Endothelial cell of umbilical vein (primary cell): ENCODE measurements at places on chromosomes 5 and 9. TPM values are rescaled to one million over a fixed set of nuclear protein-coding genes. Genes with fewer than 3 reads are reported as not detected.

DNA sequence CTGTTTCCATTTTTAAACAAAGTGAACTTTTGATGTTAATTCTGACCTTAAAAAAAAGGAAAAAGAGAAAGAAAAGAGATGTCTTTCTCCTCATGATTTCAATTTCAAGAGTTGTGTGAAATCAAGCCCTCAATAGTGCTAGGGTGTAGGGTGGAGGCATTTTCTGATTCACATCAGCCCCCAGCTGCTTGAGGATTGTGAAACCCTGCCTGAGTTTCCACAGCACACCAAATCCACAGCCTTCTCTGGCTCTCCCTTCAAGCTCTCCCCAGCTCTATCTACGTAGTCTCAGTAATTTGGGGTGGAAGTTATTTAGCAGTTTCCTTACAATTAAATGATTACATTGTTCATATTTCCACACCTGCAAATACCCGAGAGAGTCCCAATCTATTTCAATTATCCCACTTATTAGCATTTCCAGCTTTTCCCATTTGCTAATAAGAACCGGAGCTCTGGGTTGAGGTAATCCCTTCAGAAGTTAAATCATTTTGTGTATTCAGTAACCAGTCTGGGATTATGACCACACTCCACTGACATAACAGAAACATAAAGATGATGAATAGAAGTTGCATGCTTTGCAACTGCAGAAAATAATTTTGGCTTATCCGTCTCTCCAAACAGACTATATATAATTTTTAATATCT, 54.9 kb downstream of the MTX3 start:
- no peak for DNase-seq

DNA sequence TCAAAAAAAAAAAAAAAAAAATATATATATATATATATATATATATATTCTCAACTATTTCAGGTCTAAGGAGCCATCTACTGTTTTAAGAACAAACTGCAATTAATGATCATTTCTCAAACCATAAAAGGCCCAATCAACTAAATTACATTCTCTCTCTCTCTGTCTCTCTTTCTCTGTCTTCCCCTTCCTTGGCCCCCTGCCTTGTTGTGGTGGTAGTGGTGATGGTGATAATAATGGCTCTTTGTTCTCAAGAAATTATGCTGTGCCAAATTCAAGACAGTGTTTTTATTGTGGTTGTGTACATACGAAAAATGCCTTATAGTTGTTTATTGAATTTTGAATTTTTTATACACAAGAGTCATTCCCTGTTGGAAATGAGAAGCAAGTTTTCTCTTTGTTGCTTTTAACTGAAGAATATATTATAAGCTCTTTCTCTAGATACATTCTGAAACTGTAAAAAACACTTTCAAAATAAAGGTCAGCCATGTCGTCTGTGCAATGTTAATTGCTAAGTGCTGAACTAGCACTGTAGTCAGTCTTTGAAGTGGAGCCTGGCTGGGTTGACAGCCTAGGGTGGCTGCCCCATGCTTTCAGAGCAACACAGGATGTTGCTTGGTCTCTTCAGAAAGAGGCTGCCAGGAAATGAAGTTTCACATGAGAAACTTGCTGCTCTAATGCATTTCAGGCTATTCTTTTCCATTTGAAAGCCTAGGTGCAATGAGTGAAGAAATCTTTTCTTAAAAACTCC, 96.0 kb downstream of the HINT1 start:
- DNase-seq, result no peak

- DNase-seq, result no peak
These were observed 399.6 kb upstream of the IRX1 start for GRCh38 chr5:3195994-3196393.

DNA sequence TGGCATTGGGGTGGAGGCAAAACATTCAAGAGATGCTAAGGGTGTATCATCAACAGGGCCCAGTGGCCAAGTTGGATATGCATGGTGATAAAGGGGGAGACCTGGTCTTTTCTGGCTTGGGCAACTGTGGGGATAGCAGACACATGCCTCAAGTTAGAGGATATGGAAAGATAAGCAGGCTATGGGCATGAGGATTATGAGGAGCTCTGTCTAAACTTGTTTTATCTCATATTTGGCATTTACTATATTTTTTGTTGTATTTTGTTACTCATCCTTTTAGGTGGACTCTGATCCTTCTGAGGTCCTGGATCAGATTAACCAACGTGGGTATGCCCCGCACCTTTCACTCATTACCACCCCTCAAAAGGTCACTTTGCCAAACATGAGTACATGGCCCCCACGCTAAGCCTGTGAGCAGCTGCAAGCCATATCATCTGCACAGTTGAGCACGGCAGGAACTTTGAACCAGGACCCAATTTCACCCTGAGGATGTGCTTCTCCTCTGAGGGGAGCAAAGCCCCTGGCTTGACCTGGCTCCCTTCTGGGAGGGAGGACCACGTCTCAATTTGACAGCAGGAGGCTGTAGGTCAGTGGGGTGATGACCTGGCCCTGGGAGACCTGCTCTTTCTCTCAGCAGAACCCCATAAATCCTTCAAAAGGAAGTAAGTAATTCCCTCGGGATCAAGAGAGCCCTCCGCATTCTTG, 71.1 kb upstream of the CD180 start:
- DNase-seq, result no peak

DNA sequence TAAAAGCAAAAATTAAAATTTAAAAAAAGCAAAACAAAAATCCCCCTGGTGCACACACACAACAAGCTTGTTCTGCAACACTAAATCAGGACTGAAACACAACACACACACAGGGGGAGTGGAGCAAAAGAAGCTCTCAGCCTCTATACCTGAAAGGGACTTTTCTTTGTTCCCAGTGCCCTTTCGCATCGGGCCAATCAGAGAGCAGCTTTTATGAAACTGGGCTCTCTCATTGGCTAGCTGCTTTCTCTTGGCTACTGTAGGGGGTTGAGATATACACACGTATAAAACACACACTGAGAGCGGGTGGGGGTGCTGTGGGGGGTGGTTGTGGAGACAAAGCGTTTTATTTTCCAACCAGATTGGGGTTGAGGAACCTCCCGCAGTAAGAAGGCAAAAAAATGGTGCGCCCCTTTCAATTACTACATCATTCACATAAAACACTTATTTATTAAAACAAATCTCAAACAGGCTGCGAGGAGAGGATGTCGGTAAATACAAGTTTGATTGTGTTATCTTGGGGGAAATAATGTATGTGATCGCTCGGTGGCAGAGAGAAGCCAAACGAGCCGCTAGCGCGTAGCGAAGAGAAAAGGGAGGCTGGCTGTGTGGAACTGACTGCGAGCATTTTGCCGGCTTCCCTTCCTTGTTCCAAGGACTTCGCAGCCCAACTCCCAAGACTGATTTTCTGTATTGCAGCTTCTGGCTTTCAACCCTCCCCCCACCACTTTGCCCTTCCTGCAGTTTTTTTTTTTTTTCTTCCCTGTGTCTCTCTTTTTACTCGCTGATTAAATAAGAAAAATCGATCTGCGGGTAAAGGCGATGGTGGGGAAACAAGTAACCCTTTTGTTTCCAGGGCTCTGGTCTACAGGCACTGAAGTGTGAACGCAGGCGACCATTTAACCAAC, 2.5 kb upstream of the ZNF608 start:
- DNase-seq, result peak; percentile 97

- no peak for DNase-seq
These were observed 77.2 kb upstream of the IRX4 start for GRCh38 chr5:1959725-1960581.

DOCK2 gene
- 0.62 and 4.8 TPM in 2 replicates for total RNA-seq

CAMK2A gene
- not detected in 2 replicates for total RNA-seq

GABRA6 gene
- total RNA-seq, result not detected in 2 replicates
